ENCODE measurements at places on chromosomes 13 and 19.

- DNase-seq = no peak
These were observed 2.5 kb downstream of the KLF2 start for GRCh38 chr19:16327169-16327475.

DNA sequence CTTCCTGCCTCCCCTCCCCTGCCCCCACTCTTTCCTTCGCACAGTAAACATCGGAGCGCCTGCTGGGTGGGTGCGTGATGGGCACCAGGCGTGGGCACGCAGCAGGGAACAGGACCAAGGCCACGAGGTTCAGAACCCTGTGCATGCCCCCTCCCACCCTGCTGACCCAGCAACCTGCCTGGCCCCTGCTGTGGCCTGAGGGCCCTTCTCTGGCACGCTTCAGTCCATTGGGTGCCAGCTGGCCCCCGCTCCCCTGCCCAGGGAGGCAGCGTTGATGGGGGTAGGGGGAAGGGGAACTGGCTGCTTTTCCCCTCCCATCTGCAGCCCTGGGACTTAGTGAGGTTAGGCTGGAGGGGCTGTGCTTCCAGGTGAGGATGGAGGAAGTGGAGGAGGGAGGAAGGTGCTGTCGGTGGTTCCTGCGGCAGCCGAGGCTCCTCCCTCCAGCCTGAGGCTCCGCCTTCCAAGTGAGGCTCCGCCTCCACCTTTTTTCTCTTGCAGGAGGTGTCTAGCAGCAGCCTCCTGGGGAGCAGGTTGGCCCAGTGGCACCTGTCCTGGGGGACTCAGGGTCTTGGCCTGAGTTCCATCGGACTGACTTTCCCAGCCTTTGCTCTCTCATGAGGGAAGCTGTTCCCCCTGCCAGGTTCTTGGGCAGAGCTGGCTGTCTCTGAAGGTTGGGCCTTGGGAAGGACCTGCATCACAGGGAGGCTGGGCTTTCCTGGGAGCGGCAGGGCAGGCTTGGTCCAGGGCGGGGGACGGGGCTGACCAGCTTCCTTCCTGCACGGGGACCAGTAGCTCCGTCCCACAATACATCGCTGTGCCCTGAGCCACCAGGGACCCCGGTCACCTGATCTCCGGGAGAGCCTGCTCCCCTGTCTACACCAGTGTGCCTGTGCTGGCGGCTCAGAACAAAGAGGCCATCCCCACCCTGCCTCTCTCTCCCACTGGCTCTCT lies 7.3 kb downstream of the PIAS4 start:
- no peak for DNase-seq

DNA sequence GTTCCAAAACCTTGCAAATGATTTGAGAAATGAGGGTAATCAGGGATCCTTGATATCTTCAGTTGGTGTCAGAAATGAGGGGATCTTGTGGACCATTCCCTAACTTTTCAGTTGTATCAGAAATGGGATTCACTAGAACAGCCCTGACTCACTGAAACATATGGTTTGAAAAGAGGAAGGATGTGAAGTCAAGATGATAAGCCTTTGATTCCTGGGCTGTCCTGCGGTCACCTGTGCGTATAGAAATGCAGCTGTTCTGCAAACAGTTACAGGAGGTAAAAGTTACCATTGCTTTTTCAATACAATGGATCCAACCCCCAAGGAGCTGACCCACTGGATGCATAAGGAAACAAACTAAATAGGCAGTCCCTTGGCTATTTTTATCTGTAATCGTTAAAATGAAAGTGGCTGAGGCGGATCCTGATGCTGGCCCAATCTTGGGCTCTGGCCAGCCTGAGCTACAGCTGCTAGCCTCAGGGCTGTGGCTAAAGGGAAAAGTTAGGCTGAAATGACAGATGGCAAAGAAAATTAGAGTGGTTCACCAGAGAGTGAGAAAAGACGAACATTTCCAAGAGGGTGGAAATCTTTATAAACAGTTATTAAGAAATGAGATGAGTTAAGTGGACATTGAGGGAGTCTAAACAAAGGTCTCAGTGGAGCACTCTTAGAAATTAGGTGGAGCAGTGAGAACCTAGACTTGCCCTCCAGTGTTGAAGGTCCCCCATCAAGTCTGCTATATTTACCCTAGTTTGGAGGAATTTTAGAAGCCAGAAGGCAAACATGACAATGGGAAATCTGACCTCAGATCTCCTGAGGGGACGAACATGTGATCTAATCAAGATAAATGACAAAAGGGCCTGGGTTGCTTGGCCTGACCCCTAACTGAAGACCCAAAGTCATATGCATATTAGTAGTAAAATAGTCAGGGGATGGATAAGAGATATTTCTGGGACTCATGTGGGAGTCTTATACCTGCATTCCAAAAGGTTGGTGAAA lies 7.6 kb downstream of the SIGLECL1 start:
- DNase-seq = no peak

GRCh38 chr13:93561576-93562225 lies 335.1 kb downstream of the GPC6 start:
- DNase-seq = no peak

GRCh38 chr19:12987781-12988180 lies 7.5 kb upstream of the NFIX start:
- no peak for DNase-seq

DNA sequence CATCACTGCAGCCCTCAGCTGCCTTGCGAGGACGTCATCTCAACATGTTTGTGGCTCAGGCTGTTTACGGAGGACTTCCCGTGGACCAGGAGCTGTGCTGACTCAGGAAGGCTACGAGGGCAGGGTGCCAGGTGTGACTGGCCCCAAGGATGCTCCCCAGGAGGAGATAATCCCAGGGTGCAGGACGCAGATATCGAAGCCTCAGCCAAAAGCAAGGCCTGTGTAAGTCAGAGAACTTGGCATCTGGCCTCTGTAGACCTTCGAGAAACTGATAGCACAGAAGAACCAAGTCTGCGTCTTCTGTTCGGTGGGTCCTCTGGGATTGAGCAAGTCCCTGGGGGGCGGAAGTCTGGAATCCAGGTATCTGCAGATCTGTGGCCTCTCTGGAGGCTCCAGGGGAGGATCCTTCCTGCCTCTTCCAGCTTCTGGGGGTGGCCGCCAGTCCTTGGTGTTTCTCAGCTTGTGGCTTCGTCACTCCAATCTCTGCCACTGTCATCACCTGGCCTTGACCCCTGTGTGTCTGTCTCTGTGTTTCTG lies 2.6 kb upstream of the DOHH start:
- DNase-seq = no peak

DNA sequence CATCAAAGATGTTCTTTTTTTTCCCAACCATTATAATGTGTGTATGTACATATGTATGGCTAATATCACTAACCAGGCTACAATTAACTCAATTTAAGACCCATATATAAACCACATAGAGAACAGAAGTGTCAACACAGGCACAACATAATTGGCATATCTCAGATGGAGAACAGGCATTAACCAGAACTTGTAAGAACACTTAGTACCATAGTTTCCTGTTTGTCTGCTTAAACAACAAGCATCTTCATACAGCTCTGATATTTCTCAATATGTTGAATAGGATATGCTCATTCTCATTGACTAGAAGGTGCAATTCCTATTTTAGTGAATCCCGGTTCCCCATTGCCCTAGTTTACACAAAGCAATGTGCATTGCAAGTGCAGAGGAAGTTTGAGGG lies 116.9 kb upstream of the EDNRB start:
- DNase-seq = no peak

DNA sequence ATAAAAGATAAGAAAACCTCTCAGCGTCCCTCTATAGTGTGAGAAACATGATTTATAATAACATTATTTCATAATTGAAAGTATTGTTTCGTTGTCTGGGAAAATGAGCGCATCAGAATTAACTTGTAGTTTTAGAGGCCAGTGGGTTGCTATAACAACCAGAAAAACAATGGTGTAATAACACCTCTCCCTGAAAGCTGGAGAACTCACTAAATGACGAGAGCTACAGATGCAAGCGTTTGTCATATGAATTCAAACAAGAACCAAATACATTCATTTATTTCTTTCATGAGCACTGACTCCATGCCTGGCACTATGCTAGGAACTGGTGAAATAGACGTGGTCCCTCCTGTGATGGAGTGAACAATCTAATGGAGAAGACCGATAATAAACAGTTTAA lies 16.3 kb downstream of the KBTBD7 start:
- DNase-seq = no peak

GRCh38 chr19:10797541-10798256 lies 38.3 kb downstream of the TMED1 start:
- DNase-seq = peak; percentile 12

DNA sequence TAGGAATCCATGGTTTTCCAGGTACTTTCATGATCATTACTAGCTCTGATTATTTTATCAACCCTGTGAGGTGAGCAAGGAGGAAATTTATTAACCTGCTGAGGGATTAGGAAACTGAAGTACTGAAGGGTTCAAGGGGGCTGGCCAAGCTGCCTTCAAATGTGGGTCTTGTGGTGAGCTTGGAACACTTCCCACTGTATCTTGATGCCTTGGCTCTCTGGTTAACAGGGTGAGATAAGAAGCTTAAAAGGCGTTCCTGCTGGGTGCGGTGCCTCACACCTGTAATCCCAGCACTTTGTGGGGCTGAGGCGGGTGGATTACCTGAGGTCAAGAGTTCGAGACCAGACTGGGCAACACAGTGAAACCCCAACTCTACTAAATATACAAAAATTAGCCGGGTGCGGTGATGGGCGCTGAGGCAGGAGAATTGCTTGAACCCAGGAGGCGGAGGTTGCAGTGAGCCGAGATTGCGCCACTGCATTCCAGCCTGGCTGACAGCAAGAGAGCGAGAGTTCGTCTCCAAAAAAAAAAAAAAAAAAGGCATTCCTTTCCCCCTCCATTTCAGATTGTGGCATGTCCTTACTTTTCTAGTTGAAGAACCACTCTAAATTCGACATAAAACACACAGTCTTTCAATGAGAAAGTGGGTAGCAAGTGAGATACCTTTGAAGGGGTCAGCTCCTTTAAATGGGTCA lies 70.2 kb downstream of the KLF2 start:
- DNase-seq = no peak

DNA sequence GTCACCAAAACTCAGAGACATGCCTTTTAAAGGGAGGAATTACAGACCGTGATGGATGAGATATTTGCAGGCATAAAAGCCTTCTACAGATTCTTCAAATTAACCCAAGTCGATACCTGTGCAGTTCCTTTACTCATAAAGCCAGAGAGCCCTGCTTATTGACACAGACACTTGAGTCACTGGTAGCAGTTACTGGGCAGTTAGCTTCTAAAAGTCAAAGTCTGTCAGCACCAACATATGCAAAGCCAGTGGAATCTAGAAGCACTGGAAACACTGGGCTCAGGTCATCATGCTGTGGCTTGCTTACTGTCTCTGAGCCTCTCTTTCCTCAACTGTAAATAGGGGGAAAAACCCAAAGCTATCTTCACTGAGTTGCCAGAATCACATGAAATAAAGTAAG lies 25.7 kb upstream of the LRCH1 start:
- DNase-seq = no peak

GRCh38 chr19:13102666-13103580 lies at the start of gene LYL1:
TSS of gene LYL1 (minus strand) at chr19:13102858. CDS start at chr19:13101171, 1,687 bp downstream.
- no peak for DNase-seq

DNA sequence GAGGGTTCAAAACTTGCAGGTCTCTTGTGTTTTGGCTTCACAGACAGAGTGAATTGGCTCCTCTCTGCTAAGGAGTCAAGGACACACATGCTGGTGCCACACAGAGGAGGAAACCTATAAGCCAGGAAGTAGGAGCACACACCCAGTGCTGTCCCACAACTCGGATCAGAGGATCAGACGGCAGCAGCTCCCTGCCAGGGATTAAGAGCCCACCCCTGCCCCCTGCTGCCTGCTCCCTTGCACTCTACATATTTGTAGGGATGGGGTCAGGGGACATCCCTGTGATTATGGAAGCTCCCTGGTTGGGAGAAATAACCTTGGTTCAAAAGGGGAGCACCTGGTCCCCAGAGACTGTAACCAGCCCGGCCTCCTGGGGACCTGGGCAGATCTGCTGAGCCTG lies 77.5 kb upstream of the CLDN10 start:
- no peak for DNase-seq

- DNase-seq = no peak
These were observed 72.2 kb downstream of the DPRX start for GRCh38 chr19:53704011-53704410.

DNA sequence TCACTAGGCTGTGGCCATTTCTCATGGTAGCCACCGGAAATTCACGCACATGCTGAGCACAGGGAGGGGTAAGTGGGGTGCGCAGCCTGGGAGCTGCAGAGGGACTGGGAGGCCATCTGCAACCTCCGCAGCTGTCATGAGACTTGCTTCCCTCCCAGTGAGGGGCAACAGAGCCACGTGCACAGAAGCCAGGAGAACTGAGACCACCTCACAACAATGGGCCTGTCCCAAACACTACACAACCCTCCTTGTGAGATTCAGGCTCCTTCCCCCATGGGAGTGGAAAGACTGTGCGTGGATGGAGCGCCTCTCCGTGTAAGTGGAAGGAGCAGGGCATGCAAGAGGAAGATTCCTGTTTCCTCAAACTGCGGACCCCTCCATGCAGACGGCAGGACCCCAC lies 8.8 kb downstream of the C3 start:
- no peak for DNase-seq

GRCh38 chr13:110312339-110313031 lies 5.4 kb downstream of the COL4A2 start:
- DNase-seq = no peak

- no peak for DNase-seq
These were observed 115.8 kb downstream of the ZIC5 start for GRCh38 chr13:99855526-99856420.

DNA sequence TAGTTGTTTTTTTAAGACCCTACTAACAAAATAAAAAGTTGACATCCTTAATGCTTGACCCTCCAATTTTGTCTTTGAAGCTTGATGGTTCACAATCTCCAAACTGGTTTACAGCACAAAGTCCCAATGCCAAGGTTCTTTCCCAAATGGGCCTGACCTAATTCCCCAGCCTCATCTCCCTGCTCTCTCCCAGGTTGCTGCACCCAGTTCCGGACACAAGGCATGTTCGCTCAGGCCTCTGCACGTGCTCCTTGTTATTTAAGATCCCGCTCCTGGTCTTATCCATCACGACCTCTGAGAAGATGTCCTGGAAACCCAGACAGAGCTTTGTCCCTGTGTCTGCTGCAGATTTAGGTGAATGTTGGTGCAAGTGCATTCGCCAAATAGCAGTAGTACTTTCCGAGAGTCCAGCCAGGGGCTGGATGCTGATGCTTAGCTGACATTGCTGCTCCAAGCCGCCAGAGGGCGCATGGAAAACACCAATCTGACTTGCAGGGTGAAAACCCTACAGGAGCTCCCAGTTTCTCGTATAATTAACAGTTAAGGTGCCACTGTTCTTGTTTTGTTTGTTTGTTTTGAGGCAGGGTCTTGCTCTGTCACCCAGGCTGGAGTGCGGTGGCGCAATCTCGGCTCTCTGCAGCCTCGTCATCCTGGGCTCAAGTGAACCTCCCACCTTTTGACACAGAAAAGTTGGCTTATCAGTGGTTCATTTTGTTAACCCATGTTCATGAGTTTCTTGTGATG lies 18.5 kb downstream of the LYPD3 start:
- DNase-seq = peak; percentile 43

- DNase-seq = no peak
These were observed 6.7 kb downstream of the EXOC3L2 start for GRCh38 chr19:45238556-45238955.

DNA sequence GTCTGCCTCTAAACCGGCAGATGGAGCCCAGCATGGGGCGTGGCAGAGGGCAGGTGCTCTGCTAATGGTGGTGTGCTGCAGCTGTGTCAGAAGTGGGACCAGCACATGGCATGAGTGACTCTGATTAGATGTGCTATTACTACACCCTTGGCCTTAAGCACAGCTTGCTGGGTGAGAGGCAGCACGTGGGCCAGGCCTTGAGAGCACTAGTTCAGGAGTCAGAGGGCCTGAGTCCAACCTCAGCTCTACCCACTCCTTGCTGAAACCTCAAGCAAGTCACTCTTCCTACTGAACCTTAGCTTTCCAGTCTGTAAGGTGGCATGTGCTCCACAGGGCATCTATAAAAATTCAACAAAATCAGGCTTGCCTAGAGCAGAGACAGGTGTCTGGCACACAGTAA lies 22.7 kb downstream of the AKT2 start:
- DNase-seq = no peak

All from hypothalamus (tissue), 51 donors.